Stimulated activated CD4-positive, alpha-beta T cell treated with anti-CD3 and anti-CD28 coated beads, TNF-alpha, amount 100 ng/mL, for 1 hour (primary cell): ENCODE measurements at places on chromosomes 16 and 17.

DNA sequence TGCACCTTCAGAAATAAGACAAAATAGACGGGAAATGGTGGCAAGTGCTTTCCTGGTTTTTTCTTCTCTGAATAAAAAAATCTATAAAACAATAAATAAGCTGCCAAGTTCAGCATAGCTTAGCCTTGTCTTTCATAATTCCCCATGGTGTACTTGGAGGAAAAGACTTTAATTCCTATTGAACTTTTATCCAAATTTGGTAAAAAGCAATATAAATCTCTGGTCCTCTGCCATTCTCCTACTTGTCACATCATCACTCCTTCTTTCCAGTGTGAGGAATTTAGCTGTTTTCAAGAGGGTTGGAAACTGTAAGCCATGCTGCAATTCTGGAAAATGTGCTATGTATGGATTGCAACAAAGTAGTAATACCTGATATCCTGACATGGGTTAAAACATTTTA lies 551.8 kb upstream of the KIF2B start:
- no peak for DNase-seq

GRCh38 chr16:3730161-3731125 lies 13.1 kb upstream of the TRAP1 start:
- DNase-seq, result no peak

DNA sequence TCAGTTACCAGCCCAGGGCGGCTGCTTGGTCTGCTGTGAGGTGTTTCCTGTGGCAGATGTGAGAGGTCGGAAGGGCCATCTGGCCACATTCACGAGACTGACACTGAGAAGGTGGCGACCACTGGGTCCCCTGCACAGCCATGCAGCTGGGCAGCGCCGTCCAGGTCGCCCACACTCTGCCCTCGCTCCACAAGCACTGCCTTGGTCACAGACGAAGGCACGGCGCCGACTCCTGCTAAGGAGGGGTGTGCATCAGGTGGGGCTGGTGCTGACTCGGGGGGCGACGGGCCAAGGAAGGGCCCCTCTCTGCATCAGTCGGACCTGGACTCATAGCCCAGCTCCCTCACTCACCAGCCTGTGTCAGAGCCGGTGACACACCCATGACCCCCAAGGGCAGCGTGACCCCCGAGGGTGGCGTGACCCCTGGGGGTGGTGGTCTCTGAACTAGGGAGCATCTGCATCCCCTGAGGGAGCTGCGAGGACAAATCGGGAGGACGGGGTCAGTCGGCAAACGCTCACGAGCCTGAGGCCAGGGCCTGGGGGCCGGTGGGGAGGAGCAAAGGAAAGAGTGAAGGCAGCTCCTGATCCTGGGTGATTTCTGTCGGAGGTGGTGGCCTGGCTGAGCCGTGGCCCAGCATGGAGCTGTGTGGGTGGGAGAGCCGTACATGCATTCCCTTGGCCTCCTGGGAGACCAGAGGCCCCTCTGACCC lies 30.4 kb downstream of the NME3 start:
- no peak for DNase-seq

DNA sequence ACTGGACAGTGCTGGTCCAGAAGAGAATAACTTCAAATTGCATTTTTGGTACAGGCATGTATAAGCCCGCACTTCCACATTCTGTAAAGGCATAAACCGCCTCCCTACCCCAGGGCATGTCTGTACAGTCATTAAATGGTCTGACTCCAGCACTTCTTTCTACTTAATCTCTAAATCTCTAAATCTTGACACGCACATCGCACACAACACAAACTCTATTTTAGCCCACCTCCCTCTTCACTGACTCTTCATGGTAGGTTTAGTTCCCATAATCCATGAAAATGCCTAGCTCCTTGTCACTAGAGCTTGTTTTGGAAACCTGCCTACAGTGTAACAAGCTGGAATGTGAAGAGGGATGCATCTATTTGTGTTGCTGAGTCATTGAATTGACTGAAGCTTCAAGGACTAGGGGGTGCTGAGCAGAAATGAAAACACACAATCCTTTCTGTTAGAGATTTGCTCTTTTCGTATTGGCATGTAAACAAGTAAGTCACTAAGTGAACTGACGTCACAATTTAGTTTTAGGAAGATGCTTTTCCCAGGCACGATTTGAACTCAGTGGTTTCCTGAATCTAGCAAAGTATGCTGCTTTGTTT lies 1.6 kb upstream of the DUSP14 start:
- DNase-seq, result no peak

DNA sequence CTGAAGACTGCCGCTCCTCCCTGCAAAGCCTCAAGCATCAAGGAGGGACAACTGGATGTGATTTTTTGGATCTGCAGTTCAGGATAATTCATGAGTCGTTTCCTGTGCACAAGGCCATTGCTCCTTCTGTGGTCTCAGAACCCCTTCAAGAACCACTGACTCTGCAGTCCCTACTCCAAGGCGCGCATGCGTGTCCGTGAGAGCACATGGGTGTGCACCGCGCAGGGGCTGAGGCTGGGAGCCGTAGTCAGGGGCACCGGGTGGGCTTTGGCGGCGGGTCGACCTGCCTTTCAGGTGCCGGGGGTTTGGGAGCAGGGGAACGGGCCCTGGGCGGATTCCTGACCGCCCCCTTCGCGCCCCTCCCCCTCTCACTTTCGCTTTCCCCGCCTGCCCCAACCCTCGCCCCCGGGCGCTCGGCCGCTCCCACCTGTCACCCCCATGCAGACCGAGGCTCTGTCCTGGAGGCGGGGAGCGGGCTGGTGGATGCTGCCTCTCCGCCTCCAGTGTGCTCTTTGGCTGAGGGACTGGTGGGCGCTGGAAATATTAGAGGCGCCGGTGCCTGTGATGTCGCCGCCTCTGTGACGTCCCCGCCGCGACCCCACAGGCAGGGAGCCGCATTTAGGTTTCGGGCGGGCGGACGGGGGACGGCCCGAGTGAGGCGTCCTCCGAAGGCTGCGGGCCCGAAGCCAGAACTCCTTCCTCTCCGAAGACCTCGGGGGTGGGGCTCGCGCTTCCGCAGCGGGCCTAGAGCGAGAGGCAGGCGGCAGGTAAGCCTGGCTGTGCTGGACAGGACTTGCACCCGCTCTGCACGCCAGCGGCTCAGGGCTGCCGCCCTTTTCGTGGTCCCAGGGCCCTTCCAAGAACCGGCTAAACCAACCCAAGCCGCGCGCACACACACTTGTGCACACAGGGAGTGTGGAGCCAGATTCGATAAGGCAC lies at the start of gene SPATA32:
TSS of gene SPATA32 (minus strand) at position 518 of the 939 bp plus-strand sequence. CDS start at position 440, 78 bp downstream.
- DNase-seq, result peak; percentile 32

DNA sequence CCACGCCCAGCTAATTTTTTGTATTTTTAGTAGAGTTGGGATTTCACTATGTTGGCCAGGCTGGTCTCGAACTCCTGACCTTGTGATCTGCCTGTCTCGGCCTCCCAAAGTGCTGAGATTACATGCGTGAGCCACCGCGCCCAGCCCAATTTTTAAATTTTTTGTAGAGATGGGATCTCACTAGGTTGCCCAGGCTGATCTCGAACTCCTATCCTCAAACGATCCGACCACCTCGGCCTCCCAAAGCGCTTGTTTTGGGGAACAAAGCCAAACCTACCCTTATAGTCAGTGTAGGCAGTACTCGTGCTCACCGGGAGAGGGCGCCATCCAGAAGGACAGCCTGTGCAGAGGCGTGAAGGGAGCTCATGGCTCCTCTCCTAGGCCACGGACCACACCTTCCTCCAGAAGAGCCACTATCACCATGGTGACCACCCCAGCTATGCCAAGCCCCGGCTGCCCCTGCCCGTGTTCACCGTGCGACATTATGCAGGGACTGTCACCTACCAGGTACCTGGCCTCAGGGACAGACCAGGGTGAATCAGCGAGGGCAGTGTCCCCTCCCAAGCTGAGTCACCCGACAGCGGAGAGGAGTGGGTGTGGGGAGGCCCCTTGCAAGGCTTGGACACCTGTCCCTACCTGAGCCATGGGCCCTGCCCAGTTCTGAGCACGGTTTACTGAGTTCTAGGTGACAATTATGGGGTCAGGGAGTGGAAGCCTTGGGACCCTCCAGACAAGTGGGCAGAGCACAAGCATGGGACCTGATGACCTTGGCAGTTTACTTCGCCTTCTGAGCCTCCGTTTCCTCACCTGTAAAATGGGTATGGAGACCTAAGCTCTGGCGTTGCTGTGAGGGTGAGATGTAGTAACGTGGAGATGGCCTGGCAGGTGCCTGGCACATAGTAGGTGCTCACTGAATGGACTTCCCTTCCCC lies 13.7 kb downstream of the MYO15B start:
- DNase-seq, result no peak

DNA sequence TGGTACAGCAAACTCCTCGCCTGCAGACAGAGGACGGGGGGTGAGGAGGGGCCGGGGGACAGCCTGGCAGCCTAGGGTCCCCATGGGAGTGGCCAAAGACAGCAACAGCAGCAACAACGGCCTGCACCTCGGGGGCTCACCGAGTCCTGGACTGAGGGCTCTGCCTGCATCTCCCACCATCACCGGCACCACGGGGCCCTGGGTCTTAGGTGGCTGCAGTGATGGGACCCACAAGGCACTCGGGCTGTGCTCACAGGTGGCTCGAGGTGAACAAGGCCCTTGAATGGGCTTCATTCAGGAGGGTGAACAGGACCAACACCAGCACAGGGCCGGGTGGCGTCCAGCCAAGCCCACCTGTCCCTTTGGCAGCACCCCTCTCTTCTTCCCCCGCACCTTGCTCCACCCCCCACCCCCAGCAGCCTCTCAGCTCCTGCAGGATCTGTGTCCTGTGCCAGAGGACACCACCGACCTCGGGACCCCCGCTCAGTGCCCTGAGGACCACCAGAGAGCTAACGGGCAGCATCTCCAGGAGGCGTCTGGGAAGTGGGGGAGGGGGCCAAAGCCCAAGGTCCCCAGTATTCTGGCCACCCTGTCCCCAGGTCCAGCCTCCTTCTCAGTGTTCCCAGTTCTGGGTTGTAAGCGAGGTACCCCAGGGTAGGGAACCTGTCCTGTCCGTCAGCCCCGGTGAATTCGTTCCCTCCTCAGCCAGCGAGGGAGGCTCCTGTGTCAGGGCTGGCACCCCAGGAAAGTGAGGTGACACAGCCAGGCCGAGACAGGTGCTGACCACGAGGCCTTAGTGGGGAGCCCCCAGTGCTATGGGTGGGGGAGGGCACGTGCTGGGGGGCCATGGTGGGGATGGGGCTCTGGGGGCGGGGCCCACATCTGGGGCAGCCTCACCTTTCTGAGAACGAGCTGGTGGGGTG lies 94.3 kb downstream of the TBC1D16 start:
- DNase-seq, result no peak

DNA sequence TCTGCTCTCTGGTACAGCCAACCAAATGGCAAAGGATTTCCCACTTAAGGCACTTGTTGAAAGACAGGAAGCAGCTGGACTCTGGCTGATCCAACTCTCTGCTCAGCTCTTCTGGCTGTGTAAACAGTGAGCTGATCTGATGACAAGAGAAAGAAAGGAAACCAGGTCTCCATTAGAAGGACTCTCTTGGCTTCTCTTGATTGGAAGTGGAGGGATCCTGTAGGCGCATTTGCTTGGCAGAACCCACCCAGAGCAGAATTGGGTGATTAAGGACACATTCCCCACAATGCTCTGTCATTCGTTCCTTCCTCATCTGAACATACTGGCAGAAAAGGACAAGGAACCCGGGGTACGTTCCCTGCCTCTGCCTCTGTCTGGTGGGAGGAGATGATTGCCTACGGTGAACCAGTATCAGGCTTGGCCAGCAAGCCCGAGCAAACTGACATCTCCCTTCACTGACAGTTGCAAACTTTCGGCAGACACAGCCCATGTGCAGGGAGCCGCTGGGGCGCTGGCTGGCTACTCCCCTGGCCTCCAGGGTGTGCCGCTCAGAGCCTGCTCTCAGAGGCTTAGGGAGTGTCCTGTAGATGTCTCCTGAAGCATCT lies 29.1 kb downstream of the LDHD start:
- no peak for DNase-seq

- no peak for DNase-seq
These were observed 36.4 kb upstream of the SSTR5 start for GRCh38 chr16:1036166-1036565.

DNA sequence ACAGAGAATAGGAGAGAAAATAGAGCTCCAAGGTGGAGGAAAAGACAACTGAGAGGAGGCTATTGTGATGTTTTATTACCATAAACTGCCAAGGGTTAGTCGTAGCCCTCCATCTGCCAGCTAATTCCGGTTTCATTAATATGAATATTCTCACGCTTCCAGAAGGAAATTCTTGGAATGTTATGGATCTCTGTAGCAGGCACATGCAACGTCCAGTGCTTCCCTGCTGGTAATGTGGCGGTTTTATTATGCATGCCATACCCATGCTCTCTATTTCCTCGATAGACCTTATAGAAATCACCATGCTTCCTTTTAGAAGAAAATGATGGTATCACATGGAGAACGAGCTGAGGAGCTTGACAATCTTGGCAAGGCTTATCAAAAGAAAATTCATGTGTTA lies 463.6 kb downstream of the MAF start:
- DNase-seq, result no peak

DNA sequence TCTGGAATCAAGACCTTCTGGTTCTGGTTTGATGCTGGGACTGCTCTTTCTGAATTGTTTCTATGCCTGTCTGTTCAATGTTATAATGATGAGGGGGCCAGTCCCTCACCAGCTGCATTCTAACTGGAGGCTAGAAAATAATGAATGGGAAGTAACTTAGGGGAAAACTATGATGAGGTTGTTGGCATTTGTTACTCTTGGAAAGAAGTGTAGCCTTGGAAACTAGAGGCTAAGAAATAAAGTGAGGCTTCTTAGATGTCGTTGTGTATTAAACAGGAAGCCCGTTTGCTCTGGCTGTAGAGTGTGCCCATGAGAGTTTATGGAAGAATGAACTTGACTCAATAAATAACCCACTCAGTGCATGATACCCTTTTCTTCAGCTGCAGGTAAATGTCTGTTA lies 140.8 kb downstream of the PRKCA start:
- no peak for DNase-seq

GRCh38 chr17:67620088-67620487 lies 97.6 kb upstream of the NOL11 start:
- DNase-seq, result no peak

- DNase-seq, result no peak
These were observed 43.8 kb downstream of the VAC14 start for GRCh38 chr16:70757183-70757582.

DNA sequence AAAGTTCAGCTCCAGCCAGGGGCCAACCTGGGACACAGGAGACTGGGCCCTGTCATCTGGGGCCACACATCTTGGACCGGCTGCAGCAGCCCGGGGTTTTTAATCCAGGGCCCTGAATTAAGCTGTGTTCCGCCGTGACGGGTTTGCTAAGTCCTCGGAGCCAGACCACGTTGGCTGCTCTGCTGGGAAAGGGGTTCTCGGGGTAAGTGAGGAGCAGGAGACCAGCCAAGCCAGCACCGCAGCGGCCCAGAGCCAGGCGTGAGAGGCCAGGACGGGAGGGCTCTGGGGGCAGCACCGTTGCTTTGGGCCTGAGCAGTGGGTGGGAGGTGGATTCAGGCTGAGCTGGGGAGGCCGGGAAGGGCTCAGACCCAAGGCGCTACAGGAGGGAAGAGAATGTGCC lies 31.3 kb upstream of the CBX4 start:
- DNase-seq, result no peak

DNA sequence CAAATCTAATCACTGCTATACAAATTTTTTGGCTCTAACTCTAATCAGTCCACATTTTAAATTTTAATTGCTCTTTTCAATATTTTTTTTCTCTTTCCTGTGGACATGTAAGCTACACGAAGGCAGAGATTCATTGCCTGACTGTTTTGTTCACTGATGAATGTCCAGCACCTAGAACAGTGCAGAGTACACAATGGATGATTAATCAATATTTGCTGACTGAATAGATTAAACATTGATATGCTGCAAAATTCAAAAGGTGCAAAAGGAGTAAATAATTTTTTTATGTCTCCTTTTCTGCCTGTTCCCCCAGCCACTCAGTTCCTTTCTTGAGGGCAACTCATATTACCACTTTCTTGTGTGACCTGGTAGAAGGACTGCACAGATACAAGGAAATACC lies 32.8 kb downstream of the SCNN1B start:
- DNase-seq, result no peak
